Prostate gland (tissue), 2 donors: ENCODE measurements at places on chromosomes 2 and 18.

- DNase-seq, result no peak
These were observed 67.2 kb downstream of the SNTG2 start for GRCh38 chr2:1017827-1018226.

GRCh38 chr2:78355967-78356366, 669.5 kb upstream of the REG3G start:
- DNase-seq, result no peak

DNA sequence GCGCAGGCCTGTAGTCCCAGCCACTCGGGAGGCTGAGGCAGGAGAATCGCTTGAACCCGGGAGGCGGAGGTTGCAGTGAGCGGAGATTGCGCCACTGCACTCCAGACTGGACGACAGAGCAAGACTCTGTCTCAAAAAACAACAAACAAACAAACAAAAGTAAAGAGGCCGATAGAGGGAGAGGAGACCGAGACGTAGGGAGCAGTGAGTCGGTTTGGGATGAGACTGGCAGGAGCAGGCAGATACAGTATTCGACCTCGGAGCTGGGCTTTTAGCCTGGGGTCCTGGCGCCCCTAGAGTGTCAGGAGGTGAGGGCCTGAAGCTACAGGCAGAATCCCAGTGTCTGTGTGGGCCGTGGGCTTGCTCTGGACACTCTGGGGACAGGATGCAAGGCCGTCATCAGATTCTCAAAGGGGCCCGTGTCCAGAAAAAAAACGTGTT, 51.2 kb downstream of the SLC4A1AP start:
- DNase-seq, result no peak

DNA sequence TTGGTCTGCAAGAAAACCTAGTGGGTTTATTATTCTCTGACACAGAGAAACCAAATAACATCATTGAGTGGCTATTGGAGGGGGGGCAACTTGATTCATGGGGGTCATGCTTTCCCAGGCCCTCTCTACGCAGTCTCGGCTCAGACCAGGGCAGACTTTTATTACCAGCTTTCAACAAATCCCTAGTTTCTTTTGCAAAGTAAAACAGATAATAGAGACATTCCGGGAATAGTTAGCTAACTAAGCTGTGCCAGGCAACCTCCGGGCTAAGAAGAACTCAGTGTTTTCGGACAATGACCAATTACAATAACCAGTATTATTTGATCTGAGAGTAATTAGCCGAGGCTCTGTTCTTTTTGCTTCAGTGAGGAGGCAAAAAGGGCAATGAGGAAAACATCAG, 66.3 kb downstream of the CDK15 start:
- DNase-seq, result no peak

GRCh38 chr2:205636549-205637319, 45.6 kb upstream of the NRP2 start:
- DNase-seq, result no peak

DNA sequence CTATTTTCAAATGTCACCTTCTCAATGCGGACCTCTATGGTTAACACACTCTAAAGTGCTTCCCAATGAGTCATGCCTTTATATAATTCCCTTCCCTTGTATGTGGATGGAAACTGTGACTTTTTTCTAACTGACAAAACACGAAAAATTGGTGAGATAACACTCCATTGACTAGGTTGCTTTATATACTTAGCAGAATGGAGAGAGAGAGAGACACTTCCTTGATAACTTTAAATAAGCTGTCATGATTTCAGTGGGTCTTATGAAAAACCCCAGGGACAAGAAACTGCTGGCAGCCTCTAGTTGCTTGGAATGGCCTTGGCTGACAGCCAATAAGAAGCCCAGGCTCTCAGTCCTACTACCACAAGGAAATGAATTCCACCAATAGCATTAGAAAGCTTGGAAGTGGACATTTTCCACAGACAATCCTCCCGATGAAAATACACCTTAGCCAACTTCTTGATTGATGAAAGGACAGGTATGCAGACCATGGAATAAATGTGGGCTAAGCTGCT, 322.2 kb downstream of the ZNF804A start:
- no peak for DNase-seq

DNA sequence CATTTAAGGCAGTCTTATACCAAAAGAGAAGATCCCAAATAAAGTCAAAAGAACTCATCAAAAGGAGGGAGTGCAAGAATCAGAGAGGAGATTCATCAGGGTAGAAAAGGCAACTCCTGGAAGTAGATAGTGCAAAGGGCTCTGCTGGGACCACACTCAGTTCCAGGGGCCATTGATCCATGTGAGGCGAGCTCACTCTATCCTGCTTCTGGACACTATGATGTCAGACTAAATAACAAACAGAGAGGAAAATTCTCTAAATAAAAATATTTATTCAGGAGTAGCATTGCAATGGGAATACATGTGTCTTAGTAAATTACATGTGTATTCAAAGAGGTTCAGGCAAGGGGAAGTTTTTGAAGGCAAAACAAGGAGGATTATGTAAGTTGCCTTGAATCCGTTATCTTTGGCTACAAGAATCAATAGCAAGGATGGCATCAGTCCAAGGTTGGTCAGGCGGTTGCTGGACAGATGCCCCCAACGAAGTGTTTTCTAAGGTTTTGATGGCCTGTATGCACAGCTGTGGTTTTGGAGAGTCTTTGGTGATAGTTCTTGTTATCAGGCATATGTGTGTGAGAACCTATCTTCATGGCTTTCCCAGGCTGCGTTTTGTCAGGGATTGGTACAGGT, 13.2 kb upstream of the SERPINB12 start:
- no peak for DNase-seq

DNA sequence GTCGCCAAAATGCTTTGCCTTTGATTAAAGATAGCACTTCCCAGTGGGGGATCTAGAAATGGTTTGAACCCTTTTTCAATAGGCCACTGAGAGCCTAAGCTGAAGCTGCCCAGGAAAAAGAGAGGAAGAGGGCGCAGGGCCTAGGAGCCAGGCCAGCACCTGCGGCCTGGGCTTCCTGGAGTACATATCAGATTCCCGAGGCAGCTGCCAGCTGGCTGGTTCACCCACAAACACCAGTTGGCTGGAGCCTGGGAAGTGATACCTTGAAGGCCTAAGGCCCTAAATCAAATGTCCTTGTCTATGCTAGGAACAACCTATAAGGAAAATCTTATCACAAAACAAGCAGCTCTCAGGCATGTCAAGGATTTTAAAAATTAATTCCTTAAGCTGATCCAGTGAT, 37.1 kb downstream of the ANKRD44 start:
- DNase-seq, result peak; percentile 81

DNA sequence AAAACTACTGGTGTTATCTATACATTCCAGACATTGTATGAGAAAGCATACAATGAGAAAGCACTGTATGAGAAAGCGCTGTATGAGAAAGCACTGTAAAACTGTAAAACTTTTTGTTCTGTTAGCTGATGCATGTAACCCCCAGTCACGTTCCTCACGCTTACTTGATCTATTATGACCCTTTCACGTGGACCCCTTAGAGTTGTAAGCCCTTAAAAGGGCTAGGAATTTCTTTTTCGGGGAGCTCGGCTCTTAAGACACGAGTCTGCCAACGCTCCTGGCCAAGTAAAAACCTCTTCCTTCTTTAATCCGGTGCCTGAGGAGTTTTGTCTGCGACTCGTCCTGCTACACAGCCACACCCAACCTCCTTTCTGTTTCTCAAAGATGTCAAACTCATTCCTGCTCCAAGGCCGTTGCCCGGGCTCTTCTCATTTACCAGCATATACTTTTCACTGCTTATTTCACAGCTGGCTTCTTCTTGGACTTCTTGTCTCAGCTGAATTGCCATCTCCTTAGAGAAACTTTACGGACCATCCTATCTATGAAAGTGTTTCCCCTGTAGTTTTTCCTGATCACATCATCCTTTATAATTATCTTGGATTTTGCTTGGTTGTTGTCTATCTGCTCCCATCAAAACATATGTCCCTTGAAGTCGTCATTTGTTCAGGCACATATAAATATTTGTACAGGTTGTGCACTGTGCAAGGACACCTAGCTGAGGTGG, 29.8 kb upstream of the YES1 start:
- DNase-seq, result no peak

GRCh38 chr2:55732854-55733253, 39.2 kb upstream of the PNPT1 start:
- DNase-seq, result no peak

GRCh38 chr2:216017365-216017764, 4.0 kb upstream of the MREG start:
- DNase-seq, result no peak

DNA sequence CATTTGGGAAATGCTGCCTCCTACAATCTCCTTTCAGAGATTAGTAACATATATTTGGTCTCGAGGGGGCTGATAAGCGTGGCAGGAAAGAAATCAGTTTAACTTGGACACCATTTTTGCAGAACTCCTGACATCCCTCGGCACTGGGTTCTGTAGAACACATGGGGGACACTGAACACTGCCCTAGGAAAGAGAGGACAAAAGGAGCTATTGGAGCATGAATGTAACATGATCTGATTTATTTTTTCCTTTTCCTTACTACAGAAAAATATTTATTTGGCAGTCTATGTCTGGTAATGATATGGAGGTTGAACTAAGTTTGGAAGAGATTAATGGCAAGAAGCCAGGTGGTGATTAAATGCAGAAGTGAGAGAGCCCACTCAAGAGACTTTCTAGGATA, 153.8 kb downstream of the AFF3 start:
- DNase-seq, result no peak

DNA sequence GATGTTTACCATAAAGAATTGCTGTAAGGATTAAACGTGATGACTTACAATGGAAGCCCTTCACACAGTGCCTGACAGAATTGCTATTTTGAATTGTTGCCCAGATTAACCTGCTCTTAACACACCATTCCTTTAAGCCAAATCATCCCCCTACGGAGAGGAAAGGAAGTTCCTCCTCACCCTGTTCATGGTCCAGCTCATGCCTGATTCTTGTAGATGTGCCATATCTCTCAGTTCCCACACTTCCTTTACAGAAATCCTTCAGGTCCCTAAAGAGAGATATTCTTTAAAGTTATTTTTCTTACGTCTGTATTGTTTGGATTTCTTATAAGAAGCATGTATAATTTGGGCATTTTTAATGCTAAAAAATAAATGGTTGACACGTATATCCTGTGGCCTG, 127.5 kb upstream of the DAPL1 start:
- no peak for DNase-seq

- no peak for DNase-seq
These were observed 392.2 kb downstream of the CCDC85A start for GRCh38 chr2:56576001-56576400.

GRCh38 chr2:236541008-236541562, 28.5 kb upstream of the ACKR3 start:
- no peak for DNase-seq

DNA sequence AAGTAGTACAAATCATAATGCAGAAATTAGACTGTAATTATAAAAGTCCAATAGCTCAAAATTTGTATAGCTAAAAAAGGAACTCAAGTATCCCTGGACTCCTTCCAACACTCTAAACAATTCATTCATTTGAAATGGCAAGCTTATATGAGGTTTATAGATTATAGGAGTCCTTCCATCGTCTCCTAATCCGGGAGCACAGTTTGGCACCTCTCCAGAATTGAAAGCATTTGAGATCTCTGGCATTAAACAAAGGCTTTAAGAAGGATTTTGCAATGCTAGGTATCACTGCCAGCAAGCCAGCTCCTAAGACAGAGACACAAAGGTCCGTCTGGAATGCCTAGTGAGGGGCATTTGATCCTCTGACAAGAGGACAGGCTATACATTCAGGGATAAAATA, 90.9 kb downstream of the ACVR1 start:
- DNase-seq, result peak; percentile 44

DNA sequence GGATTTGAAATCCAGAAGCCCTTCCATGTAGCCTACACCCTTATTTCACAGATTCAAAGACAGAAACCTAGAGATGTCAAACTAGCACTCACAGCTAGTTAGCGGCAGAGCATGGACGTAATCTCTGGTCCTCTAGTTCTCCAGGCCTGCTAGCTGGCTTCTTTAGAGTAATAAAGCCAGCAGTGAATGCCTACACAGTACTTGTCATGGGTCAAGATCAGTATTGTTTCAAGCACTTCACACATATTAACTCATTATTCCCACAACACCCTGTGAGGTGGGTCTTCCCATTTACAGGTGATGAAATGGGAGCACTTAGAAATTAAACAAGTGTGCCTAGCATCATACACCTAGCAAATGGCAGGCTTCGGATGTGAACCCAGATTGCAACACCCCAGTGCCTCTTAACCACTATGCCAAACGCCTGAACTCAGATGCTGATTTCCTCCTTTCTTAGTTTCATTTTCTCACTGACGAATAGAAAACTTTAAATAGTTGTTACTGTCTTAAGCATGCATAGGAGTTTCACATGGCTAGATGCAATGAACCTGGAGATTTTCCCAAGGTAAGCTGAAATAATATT, 14.5 kb upstream of the ZBTB14 start:
- no peak for DNase-seq

DNA sequence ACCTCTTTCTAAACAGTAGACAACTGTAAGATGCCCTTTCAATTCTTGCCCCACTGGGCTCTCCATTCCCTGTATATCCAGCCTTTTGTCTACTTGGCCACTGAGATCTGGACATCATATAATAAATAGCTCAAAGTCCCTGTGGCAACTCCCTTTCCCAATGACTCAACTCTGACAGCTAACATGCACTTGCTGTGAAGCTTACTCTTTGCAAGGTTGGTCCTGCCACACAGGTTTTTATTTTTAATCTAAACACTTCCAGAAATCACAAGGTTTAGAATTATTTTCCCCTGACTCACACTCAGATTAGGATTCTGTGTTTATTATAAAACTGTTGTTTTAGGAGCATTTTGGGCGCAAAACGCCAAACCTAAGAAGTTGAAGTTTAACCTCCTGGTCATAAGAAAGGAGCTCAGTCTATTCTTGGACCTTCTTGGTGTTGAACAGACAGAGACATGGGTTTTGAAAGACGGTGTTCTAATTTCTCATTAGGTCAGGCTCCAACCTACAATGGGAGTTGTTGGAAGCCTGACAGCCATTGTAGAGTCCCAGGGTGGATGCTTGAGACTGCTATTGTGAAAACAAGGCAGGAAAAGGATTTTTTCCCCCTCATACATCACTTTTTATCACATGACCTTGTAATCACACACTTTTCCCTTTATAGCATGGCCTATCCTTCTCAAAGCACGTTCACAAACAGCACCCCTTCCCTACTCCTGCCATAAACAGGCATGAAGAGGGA, 124.7 kb upstream of the SERPINE2 start:
- no peak for DNase-seq

GRCh38 chr2:189835855-189836558, 51.8 kb downstream of the PMS1 start:
- DNase-seq, result no peak

- no peak for DNase-seq
These were observed 10.3 kb downstream of the HS1BP3 start for GRCh38 chr2:20640411-20641122.

DNA sequence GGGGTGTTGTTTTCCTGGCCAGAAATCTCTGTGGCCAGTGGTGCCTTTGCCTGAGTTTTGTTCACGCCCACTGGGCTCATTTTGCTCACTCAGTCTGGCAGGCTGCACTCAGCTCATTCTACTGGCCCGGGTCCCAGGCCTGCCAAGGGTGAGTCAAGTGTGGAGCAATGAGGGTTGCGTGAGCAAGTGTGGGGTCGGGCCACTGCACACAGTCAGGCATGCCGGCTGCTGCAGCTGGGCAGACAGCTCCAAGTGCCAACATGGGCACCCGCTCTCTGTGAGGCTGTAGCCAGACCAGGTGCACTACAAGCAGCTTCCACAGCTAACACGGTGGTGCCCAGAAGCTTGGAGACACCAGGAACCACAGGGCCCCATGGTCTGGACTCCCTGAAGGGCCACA, 801.1 kb upstream of the RAB6C start:
- no peak for DNase-seq

- DNase-seq, result no peak
These were observed 207.7 kb downstream of the BCL2 start for GRCh38 chr18:63111671-63112402.
